Right atrium auricular region (tissue), 2 donors: ENCODE measurements at places on chromosomes 16 and 17. TPM values are rescaled to one million over a fixed set of nuclear protein-coding genes. Genes with fewer than 3 reads are reported as not detected.
A peak's percentile ranks its signal among the peaks of the same experiment; 100 is the strongest.

DNA sequence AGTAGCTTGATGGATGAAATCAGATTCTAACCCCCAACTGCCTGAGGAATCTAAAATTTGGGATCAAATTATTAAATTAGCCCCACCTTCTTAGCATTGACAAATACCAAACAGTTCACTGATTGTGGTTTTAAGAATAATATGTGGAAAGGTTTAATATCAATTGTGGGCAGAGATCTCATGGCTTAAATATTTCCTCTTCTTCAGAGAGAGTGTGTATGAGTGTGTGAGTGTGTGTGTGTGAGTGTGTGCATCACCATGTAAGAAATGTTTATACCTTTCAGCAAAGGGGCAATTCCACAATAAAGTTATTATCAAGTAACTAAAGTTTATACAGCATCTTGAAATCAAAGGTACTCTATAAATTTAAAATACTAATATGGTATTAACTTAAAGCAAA lies 3.2 kb downstream of the SMURF2 start:
- no peak for DNase-seq

DNA sequence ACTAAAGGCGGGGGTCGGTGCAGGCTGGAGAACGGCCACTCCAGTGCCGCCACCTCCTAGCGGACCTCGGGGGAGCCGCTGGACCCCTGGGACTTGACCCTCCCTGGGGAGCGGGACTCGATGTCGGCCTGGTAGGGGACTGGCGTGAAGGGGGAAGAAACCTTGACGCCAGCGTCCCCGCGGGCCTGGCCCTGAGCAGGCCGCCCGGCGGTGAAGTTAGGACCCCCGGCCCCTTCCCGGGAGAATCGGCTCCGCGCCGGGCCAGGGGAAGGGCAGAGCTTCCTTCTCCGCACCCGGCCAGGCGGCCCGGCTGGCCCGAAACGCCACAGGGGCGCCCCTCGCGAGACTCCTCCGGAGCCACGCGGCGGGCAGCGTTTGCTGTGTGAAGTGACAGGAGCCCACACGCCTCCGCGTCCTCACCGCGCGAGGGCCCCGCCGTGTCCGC lies 389 bp downstream of the DUS1L start:
- DNase-seq = no peak

GRCh38 chr16:2437032-2437790 lies 8.0 kb downstream of the CCNF start:
- DNase-seq = no peak

- no peak for DNase-seq
Observed at GRCh38 chr16:64738321-64738960, 383.4 kb downstream of the CDH11 start.

DNA sequence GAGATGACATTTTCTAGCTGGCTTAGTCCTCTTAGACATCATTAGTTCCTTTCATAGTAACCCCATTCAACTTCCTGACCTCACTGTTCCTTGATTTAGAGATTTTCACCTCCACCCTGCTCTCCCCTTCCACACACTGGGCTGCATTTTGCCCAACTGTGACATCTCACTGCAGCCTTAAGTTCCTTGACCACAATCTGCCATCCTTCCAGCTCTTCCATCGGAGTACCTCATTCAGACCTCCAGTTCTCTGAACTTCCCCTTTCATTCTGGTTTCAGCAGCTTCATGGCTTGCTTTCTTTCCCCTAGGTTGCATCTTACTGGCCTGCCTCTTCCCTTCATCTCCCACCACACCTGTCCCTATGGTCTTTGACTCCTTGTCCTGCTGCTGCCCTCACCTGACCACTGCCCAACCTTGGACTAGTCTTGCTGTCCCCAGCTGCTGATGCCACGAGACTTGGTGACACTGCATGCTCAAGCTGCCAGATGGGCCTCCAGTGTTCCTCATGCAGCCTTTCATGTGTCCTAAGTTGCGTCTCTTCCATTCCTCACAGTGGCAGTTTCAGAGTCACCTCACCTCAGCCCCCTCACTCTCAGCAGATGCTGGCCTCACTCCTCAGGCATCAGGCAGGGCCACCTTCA lies 40.8 kb downstream of the NUP88 start:
- no peak for DNase-seq

DNA sequence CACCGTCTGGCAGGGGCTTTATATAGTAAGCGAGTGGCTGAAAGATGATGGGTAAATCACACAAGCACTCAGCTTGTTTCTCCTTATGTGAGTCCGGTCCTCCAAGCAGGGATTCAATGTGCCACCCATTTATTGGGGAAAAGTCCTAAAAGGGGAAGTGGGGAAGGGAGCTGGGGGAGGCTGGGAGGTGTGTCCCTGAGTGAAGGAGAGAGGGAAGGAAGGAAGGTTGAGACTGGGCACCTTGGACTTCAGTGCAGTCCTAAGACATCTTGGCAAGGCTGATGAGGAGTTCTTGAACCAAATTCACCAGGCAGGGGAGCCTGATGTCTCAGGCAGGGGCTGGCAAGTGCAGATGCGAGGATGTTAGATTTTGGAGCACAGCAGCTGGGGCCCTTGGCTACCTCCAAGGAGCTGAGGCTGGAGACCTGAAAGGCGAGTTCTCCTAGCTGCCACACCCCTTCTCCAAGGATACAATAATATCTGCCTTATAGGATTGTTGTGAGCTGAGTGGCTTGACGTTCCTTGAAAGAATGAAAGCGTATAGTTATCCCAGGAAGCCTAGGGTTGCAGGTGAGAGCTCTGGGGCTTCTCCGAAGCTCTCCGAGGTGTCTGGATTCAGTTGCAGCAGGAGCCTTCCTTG lies 23.0 kb upstream of the CYLD start:
- no peak for DNase-seq

PRCD gene
- 3.5 TPM for total RNA-seq

DNA sequence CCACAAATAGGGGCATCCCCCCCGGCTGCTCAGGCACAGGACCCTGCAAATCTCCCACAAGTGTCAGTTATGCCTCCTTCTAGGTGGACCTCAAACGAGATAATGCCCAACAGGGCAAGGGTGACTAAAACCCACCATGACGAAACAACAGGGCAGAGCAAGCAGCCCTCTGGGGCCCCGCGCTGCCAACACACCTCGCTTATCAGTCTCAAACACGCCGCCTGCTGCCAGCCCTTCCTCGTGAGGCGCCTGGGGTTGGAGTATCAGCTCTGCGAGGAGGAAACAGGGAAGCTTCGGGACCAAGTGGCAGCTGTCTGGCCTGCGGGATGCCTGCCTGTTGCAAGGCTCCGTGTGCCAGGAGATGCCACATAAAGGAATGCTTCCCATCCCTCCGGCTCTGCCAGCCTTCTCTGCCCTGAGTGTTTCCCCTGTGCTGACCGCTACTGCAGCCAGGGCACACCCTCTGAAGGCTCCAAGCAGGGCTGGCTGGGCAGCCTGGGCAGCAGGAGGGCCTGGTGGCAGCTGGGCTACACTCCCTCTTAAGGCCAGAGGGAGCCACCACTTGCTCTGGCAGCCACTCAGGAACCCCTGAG lies 2.5 kb downstream of the SMIM5 start:
- DNase-seq = no peak

- DNase-seq = no peak
Observed at GRCh38 chr17:65171752-65172151, 34.6 kb downstream of the RGS9 start.

DNA sequence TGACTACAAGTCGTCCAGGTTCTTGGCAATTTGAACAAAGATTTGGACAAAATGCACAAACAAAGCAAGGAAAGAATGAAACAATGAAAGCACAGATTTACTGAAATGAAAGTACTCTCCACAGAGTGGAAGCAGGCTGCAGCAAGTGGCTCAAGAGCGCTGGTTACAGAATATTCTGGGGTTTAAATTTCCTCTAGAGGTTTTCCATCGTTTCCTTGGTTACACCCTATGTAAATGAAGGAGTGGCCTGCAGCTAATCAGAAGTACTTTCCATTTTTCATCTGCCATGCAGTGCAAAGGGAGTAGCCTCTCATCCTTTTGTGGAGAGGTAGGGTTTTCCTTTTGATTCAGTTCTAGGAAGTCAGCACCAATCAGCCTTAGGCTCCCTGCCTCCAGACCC lies 11.8 kb downstream of the STXBP4 start:
- DNase-seq = no peak

MMP25 gene
- total RNA-seq = 0.30 TPM

CDK5RAP3 gene
- total RNA-seq = 45.4 TPM

DNA sequence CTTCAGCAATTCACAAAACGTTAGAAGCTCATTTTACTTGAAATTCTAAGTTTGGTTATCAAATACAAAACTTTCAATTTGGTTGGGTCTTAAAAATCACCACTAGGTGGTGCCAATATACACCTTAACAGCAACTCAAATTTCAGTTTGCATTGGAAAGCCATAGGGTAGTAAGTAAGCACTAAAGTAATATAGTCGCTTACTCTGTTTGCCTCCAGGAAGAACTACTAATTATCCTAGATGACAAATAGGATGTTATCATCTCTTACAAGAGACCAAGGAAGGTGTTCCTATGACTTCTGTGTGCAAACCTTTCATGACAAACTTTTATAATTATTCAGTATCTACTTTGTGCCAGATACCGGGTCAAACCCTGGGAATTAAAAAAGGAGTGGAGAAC lies 93.3 kb downstream of the MYO1D start:
- DNase-seq = no peak

GRCh38 chr17:71208111-71208704 lies 912.6 kb upstream of the SOX9 start:
- no peak for DNase-seq

- no peak for DNase-seq
Observed at GRCh38 chr17:49402706-49403105, 12.0 kb downstream of the PHB1 start.

DNA sequence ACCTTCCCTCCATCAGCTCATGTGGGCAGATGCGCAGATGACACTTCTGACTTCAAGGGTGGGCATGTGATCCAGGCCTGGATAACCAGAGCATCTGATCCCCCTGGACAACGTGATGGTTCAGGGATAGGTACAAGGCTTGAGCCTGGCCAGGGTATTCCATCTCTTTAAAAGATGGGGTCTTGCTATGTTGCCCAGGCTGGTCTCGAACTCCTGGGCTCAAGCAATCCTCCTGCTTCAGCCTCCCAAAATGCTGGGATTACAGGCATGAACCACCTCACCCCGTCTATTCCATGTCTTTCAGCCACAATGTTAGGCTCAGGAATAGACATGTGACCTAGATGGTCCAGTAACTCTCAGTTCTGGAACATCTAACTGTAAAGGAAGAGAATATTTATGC lies 20.8 kb downstream of the CRYM start:
- no peak for DNase-seq

GFAP gene
- 5.3 TPM for total RNA-seq

NME4 gene
- total RNA-seq = 45.4 TPM

- no peak for DNase-seq
Observed at GRCh38 chr17:74218436-74218835, 5.1 kb downstream of the TTYH2 start.

TMEM94 gene
- total RNA-seq = 56.3 TPM

ITGAD gene
- not detected for total RNA-seq

KRTAP2-3 gene
- total RNA-seq = not detected

GRCh38 chr17:51486091-51486490 lies 225.7 kb downstream of the UTP18 start:
- DNase-seq = no peak

GRCh38 chr17:78111016-78111726 lies 17.4 kb downstream of the TMC6 start:
- DNase-seq = no peak

RDM1 gene
- total RNA-seq = not detected

- peak; percentile 89 for DNase-seq
Observed at GRCh38 chr17:78343187-78343542, 16.7 kb downstream of the SOCS3 start.

PRDM7 gene
- total RNA-seq = not detected

UBFD1 gene
- 93.9 TPM for total RNA-seq

GRCh38 chr16:23072084-23072599 lies 77.1 kb downstream of the USP31 start:
- DNase-seq = peak; percentile 84

ZG16B gene
- 0.79 TPM for total RNA-seq

DNA sequence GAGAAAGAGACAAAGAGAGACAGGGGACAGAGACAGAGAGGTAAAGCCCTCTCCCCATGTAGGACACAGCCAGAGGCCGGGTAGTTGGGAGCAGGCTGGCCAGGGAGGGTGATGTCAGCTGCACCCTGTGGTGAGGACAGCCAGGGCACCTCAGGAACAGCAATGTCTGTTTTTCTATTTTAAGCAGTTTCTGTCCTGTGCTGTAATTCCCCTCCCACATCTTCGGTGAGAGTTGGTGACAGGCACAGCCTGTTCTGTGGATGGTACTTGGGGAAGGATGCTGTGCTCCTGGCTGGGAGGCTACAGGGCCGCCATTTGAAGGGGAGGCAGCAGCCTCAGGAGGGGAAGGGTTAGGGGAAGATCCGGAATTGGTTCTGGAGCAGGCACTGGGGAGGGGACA lies 163.5 kb downstream of the SDK2 start:
- no peak for DNase-seq

DNA sequence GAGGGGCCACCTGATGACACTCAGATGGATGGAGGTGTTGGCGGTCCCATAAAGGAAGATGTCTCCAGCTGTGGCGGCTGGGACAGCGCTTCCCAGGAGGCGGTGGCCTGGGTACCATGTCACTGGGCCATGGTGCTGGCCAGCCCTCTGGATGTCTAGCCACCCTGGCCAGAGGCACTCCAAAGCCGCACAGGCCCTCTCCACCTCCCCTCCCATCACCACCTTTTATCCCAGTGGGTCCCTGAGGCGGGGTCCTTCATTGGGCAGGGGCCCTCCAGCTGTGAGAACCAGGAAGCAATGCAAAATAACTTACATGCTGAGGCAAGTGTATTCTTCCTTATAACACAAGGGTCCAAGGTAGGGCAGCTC lies 23.1 kb downstream of the RAB11FIP4 start:
- DNase-seq = no peak

GRCh38 chr16:66274335-66275110 lies 92.0 kb upstream of the CDH5 start:
- no peak for DNase-seq

GRCh38 chr17:75832652-75833400 lies 11.4 kb downstream of the UNC13D start:
- DNase-seq = no peak

GRCh38 chr16:84821728-84822689 lies 2.2 kb downstream of the CRISPLD2 start:
- DNase-seq = no peak

DNA sequence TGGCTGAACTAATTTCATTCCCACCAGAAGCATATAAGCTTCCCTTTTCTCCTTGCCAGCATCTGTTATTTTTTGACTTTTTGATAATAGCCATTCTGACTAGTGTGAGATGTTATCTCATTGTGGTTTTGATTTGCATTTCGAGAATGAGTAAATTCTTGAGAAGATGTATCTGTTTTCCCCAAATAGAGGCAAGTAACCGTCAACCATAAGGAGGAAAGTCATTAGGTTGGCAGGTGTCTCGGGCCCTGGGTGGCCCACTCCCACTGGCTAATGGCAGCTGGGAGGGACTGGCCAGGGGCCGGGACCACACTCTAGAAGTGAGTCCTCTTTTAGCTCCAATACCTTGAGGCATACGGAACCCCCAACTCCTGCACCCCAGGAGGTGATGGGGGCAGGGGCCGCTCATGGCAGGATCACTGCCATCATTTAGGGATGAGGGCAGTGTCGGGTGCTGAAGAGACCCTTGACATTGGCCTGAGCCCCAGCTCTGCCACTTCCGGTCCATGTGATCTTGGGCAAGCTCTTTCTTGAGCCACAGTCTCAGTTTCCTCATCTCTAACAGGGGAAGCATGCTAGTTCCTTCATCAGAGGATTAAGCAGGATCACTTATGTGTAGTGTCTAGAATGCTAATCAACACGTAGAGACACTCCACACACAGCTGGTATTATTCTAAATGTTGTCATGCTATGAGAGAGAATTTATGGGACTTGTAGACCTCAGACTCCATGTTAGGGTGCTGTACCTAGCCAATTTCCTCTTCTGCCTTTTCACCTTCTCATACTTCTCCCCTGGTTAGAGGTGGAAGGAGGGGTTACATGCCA lies 44.3 kb downstream of the RGS9 start:
- DNase-seq = no peak

LYRM9 gene
- 13.8 TPM for total RNA-seq
